ENCODE measurements at places on chromosomes 3 and 15.

DNA sequence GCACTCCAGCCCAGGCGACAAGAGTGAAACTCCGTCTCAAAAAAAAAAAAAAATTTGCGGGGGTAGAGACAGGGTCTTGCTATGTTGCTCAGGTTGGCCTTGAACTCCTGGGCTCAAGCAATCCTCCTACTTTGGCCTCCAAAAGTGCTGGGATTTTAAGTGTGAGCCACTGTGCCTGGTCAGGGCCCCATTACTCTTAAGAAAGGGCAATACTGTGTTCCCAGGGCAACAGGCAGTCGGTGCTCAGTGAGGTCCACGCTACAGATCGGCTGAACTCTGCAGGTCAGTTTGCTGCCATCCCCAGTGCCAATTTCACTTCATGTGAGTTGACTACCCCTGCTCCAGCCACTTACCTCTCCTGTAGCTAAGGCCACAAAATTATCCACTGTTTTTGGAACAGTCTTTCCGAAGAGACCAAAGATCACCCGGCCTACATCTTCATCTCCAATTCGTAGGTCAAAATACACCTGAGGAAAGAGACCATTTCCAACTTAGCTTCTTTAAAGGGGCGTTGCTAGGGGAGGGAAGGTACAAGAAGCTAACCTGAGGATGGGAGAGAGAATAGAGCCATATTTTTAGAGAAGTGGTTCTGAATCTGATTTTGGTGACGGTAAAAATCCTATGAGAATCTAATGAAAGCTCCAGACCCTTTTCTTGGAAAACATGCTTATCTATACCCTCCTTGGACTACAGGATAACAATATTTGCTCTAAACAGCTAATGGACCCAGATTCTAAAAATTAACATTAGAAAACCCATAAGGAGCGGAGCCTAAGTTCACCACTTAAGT lies 939 bp downstream of the PPIB start:
- no peak for DNase-seq

DNA sequence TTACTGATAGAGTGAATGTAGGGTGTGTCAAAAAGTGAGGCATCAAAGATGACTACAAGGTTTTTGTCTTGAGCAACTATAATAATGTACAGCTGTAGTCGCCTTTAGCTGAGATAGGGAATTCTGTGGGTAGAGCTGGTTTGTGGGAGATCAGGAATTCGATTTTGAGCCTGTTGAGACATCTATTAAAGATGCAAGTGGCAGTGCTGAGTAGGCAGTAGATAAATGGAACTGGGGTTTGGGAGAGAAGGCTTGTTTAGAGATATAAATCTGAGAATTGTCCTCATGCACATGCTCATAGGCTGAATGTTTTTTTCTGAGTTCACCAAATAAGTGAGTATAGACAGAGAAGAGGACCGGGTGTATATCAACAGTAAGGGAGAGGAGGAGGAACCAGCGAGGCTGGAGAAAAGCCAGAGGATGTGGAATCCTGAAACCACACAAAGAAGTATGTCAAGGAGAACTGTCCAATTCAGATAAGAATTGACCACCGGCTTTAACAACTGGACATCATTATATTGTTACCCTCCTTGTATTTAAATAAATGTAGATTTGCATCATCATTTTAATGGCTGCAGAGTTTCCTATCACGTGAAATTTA lies 146.0 kb upstream of the TNIK start:
- DNase-seq, result no peak

DNA sequence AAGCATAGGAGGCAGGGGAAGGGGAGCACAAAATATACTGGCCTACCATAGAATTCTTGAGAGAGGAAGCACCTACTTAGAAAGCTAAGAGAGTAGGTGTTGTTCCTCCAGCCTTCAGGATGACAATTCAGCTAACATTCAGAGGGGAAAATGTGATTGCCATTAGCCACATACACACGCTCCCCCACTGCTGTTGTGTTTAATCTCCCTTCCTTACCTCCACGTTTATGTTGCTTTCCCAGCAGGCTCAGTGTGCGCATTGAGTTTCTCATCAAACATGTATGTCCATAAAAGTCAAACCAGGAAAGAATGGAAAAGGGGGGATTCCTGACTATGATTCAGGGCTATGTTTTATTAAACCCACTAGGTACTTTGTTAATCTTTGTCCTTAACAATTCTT lies 145.2 kb upstream of the CHRM5 start:
- no peak for DNase-seq

- DNase-seq, result no peak
These were observed 490.7 kb downstream of the RBMS3 start for GRCh38 chr3:29771602-29772001.

GRCh38 chr3:111864821-111865656 lies 6.0 kb downstream of the PHLDB2 start:
- DNase-seq, result no peak

GRCh38 chr15:88769161-88769971 lies 33.9 kb upstream of the ACAN start:
- no peak for DNase-seq

DNA sequence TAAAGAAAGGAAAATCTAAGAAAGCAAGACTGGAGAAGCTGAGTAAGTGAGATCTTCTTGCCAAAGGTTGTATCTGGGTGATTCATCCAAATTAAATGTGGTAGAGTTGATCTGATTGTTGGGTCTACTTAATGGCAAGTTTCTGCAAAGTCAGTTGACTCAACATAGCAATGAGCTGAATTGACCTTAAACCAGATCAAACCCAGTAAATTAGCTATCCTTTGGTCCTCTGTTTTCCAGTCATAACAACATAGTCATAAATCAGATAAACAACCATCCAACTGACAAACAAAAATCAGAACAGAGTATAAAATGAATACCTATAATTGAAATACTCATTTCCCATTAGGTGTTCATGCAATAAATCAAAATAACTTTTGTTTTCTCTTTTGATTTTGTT lies 142.6 kb upstream of the CFAP20DC start:
- DNase-seq, result no peak

GRCh38 chr15:90402767-90403166 lies 14.7 kb downstream of the IQGAP1 start:
- DNase-seq, result no peak

DNA sequence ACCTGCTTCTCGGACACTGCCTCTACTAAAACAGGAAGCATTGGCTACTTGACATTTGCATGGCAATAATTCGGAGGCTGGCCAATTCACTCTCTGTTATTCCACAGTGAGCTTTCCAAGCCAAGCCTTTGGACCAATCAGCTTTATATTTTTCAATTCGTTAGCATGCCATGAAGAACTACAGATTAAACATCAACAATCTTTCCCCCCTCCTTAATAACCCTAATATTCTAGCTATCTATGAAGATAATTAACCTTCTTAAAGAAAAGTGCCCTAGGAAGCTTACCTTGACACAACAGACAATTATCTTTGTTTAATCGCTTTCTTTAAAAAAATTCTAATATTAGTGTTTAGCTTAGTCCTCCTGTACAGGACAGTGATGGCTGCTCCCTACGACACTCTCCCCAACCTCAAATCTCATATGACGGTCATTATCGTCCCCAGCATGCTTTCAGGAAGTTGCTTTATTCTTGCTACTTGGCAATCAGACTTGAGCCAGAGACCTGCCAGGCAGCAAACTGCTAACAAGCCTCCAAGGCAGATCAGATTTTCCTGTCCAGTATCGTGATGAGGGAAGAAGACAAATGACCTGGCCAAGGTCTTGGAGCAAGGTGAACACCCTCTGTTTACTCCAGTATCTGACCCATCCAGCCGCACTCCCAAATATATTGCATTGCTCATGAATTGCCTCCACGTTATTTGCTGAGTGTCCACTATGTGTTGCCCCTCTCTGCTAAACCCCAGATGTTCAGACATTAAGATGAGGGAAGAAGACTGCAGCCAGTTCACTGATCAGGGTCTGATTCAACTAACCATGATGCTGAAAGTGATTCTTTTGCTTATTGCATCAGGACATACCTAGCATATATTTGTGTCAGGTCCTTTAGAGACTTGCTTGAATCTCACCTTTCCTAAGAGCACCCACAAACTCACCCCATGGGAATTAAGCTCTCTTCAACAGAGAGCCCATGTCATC lies 68.1 kb upstream of the LPP start:
- DNase-seq, result no peak

GRCh38 chr3:17122758-17123157 lies 238.0 kb downstream of the PLCL2 start:
- no peak for DNase-seq

GRCh38 chr15:41125063-41125669 lies 9.1 kb upstream of the INO80 start:
- no peak for DNase-seq

DNA sequence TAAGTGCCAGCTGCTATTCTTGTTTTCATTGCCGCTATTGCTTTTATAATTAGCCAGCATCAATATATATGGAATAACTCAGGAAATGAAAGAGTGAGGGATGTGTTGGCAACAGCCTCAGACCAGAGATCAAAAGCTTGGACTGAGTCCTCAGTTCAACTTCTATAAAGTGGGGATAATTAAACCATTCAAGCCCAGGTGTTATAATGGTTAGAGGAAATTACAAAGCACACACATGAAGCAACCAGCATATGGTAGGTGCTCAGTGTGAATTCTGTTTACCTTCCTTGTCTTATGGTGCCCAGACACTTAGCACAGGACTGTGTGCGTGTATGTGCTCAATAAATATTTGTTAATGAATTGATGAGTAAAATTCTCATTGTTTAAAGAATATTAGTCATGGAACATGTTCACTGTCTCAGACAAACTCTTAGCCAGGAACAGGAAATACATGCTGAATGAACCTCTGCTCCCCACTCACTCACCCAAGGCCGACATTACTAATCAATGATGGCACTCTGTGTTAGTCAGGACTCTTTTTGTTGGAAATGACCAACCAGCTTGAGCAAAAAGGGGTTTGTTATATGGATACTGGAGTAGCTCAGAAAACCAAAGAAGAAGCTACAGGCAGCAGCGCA lies 16.7 kb upstream of the CCDC174 start:
- no peak for DNase-seq

- no peak for DNase-seq
These were observed 60.8 kb upstream of the RNU6-1 start for GRCh38 chr15:67900621-67901147.

- no peak for DNase-seq
These were observed 23.7 kb downstream of the PPP2R3A start for GRCh38 chr3:135989242-135989641.

DNA sequence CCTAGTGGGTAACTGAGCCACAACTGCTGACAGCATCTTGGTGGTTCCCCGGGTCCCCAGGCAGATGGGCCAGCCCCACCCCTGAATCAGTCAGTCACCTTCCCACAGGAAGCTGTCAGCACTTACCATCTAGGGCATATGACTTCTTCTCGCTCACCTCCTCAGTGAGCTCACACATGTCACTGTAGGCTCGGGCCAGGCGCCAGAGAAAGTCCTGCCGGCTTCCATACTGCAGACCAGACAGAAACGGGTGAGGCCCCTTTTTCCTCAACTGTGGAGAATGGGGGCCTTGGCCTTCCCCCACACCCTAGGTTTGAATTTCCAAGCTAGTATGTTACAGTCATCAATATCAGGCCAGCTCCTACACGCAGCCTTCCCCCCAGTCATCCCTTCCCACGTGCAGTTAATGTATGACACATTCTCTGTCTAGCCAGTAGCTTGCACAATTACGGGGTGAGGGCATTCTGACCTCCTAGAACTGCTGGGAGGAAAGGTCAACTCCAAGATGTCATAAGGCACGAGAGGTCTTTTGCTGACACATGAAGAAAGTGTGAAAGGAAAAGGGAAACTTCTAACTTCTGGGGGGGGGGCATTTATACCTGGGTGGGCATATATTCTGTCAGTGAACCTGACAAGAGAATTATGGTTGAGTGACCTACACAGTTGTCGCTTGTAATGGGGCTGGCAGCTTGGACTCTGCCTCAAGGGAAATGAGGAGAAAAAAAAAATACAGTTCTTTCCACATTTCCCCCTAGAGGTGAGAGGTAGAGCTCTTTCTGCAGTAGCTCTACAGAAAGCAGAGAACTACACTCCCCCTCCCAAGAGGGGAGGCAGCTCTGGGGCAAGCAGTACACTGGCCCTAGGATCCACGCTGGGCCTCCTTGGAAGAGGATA lies 10.9 kb downstream of the RMDN3 start:
- DNase-seq, result peak; percentile 50

GRCh38 chr15:31157644-31158069 lies 56.1 kb upstream of the TRPM1 start:
- no peak for DNase-seq

- DNase-seq, result no peak
These were observed 67.2 kb upstream of the TP63 start for GRCh38 chr3:189563853-189564563.

DNA sequence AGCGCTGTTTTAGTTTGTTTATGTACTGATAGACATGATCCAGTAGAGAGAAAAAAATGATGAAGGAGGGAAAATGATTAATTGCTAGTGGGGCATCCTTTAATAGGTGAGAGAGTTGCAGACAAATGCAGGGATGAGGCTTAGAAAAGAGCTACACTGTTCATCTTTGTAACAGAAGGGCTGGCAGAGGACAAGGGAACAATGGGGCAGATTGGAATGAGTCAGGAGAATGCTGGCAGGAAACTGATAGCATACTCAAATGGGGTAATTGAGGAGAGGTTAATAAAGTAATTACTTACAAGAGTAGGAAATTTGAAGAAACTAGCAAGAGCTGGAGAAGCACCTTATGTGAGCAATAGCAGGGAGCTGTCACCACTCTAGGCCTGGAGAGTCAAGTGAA lies 170.9 kb downstream of the OXSM start:
- DNase-seq, result no peak

- DNase-seq, result no peak
These were observed 231.7 kb upstream of the ICE2 start for GRCh38 chr15:60710656-60711055.

GRCh38 chr15:88613074-88613944 lies 7.8 kb upstream of the AEN start:
- DNase-seq, result no peak

DNA sequence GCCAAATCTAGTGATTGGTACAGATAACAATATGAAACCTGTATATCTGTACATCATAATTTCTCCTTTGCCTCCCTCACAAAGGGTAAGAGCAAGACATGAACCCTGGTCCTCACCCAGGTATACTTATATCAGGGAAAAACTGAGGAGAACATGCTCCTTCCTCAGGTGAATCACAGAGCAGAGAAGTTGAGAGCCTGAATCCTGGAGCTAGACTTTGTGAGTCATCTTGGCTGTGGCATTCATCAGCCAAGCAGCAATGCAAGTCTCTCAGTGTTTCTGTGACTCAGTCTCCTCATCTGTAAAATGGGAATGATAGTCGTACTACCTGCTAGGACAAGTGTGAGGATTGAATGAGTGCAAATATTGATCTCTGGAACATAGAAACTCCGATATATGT lies 165.7 kb upstream of the ADAMTS9 start:
- no peak for DNase-seq

GRCh38 chr3:64437131-64437530 lies 211.9 kb upstream of the PRICKLE2 start:
- no peak for DNase-seq

DNA sequence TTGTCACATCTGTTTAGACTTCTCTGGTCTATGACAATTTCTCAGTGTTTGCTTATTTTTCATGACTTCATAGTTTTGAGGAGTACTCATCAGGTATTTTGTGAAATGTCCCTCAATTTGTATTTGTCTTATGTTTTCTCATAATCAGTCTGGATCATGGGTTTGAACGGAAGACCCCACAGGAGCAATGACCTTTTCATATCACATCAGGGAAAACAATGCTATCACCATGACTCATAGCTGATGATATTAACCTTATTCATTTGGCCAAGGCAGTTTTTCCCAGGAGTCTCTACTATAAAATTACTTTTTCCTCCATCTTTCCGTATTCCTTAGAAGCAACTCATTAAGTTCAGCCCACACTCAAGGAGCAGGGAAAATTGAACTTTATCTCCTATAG lies 32.7 kb downstream of the AADACL2 start:
- DNase-seq, result no peak

- no peak for DNase-seq
These were observed 10.7 kb downstream of the MUC20 start for GRCh38 chr3:195731356-195731905.

Data from stimulated activated CD8-positive, alpha-beta memory T cell treated with anti-CD3 and anti-CD28 coated beads, Interleukin-15, amount 100 ng/mL, for 4 hours (primary cell).